ENCODE measurements at places on chromosomes 12 and 14. TPM values are rescaled to one million over a fixed set of nuclear protein-coding genes. Genes with fewer than 3 reads are reported as not detected.

Gene FOXG1
- total RNA-seq = not detected

Gene C3AR1
- 1.5 TPM for total RNA-seq

Gene PMCH
- not detected for total RNA-seq

Gene FAM181A
- total RNA-seq = not detected

Gene DDHD1
- total RNA-seq = 36.5 TPM

Gene MGST1
- total RNA-seq = 0.94 TPM

Gene VCPKMT
- total RNA-seq = 19.4 TPM

Gene NR1H4
- total RNA-seq = not detected

Gene ALG10
- total RNA-seq = 17.0 TPM

Gene IL26
- 0.84 TPM for total RNA-seq

Gene TTC7B
- 5.0 TPM for total RNA-seq

Gene GLT8D2
- total RNA-seq = not detected

Gene LUM
- total RNA-seq = 0.32 TPM

DNA sequence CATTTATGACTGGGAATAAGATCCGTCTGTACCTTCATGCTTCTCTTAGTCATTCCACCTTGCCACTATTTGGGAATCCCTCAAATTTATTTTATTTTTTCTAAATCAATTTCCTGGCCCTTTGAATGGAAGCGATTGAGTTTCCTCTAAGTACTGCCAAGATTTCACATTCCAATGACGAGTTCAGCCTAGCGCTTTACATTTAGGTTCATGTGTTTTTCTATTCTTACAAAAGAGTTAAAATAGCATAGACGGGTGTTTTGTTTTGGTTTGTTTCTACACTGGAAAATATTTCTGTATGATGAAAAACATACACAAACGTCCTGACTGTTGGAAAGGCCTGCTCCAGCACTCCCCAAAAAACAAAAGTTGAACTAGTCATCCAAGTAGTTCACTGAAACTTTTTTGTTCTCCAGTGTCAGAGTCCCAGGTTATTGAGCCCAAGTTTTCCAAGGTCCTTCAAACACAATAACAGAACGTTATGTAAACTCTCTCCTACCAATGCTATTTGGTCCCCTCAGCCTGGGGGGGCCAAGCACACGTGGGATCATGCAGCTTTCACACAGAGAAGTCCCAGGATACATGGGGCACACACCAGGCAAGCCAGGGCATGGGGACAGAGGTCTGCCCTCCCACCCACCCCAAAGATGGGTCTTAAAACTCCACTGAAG, 74.8 kb upstream of the FOXN3 start:
- DNase-seq = no peak

GRCh38 chr14:23727566-23728335, 91.6 kb downstream of the DHRS2 start:
- DNase-seq = no peak

- no peak for DNase-seq
Measured at GRCh38 chr14:75191100-75191499, 14.7 kb upstream of the TMED10 start.

- DNase-seq = no peak
Measured at GRCh38 chr14:49992901-49993339, 100.0 kb downstream of the ARF6 start.

DNA sequence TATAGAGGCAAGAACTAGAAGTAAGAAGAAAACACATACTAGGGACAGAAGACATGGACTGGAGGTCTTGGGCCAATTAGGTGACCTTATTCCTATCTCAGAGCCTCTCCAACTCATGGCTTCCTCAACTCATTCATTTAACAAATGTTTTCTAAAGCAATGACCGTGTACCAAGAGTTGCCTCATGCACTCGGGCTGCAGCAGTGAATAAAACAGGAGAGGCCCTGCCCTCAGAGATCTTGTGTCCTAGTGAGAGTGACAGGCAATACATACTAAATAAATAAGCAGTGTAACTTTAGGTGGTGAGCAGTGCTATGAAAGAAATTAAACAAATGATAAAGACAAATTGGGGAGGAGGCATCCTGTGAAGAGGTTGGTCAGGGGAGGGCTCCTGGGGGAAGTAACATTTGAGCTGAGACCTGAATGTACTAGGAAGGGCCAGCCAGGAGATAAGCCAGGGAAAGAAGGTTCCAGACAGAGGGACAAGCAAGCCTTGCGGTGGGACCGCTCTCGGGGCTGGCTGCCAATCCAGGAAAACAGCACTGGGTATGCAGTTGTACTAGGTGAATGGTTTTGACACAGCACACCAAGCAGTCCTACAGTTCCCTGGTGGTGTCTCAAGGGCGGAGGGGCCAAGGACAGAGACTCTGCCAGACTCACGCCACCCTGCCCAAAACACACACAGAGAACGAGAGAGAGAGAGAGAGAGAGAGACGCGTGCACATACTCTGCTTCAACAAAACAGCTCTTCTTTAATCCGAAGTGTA, 1.3 kb downstream of the NINJ2 start:
- DNase-seq = no peak

GRCh38 chr12:54937376-54937775, 47.2 kb downstream of the TESPA1 start:
- DNase-seq = no peak

GRCh38 chr12:9906873-9907272, 25.3 kb downstream of the CLEC2A start:
- DNase-seq = peak; percentile 30

DNA sequence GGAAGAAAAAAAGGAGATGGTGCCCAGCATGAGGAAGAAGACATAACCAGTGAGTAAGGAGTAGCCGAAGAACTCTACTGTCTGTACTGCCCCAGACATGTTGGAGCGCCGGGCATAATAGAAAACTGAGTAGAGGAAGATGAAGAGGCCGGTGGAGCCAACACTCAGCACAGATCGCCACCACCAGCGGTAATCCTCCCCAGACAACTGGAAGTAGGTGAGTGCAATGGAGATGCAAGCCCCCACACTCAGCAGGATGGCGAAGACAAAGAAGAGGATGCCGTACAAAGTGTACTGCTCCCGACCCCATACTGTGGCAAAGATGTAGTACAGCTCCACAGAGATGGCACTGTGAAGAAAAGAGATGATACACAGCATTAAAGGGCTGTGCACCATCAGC, 844 bp upstream of the IPO4 start:
- no peak for DNase-seq

GRCh38 chr12:114918535-114919233, 234.7 kb upstream of the TBX3 start:
- DNase-seq = no peak

GRCh38 chr12:119594772-119595445, 1.3 kb downstream of the TMEM233 start:
- DNase-seq = no peak

DNA sequence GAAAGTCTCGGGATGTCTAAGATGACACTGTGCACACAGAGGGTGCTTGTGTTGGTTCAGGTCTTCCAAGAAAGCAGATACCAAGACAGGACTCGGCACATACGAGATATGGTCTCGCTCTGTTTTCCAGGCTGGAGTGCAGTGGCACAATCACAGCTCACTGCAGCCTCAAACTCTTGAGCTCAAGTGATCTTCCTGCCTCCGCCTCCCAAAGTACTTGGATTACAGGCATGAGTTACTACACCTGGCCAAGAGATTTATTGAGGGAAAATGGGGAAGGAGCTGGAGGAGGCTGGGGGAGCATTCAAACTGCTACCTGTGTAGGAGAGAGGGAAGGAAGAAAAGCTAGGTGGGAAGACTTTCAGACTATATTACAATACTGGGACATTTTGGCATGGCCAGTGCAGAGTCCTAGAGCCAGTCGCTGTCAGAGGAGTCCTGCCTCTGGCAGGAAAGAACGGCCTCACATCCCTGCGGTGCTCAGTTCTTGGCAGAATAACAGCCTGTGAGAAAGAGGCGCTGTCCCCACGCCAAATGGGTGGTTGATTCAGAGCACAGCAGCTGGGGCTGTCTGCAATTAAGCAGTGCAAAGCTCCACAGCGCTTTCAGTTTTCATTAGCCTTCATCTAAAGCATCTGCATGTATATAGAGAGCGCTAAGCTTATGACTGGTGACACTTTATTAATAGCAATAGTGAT, 18.3 kb downstream of the SLC17A8 start:
- no peak for DNase-seq

DNA sequence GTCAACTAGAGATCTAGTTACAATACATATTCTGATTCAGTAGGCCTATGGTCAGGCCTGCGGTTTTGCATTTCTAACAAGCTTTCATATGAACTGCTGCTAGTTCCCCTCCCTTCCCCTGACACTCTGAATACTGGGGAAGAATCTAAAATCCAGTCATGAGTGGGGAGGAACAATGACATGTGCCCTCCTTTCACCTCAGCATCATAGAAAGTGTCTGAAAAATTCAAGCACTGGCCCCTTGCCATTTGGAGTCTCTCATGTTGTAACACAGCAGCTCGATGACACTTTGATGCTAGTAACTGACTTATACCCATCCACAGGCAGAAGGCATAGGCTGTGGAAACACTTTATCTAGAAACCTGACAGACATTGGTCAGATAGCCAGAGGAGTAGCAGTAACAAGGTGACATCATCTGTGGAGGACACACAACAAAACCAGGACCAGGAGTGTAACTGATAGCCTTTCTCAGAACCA, 161.9 kb upstream of the RASSF8 start:
- DNase-seq = no peak

DNA sequence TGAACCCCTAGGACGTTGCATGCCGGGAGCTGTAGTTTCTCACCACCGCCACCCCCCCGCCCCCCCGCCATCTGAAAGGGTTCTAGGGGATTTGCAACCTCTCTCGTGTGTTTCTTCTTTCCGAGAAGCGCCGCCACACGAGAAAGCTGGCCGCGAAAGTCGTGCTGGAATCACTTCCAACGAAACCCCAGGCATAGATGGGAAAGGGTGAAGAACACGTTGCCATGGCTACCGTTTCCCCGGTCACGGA, 501 bp upstream of the HSP90B1 start:
- no peak for DNase-seq

DNA sequence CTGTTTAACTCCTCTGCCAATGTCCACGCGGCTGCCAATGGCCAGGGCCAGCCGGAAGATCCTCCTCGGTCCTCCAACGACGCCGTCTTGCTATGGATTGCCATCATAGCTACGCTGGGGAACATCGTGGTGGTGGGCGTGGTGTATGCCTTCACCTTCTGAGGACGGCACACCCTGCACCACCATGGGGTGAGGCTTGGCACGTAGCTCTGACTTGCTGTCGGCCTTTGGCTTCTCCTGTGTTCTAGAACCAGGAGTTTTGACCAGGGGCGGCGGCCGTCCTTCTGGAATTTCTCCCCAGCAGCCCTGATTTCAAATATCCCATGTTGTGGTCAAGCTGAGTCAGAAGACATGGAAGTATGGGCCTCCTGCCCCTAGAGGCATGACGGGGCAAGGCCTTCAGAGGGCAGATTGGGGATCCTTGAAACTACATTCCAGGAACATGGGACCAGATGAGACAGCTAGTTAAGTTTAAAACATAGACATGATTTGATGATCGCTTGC, 47.5 kb downstream of the C14orf132 start:
- no peak for DNase-seq

GRCh38 chr14:91149462-91149861, 35.6 kb downstream of the DGLUCY start:
- DNase-seq = no peak

DNA sequence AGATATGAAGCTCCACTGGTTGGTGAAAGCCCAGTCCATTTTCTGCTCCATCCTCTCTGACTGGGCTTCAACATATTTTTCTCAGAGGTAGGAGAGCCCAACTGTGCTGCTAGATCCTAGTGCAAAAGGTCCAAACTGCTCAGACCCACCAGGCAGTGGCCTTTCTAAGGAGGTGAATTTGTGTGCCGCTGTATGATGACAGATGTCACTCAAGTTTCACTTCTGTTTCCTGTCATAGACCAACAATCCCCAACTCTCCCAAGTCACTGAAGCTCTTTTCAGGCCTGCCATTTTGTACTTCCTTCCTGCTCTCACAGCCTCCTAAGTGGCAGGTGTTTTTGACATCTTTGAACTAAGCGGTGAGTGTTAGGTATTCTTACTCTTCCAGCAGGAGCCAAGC, 16.4 kb upstream of the RNASE4 start:
- DNase-seq = no peak

GRCh38 chr12:19546611-19547162, 107.4 kb downstream of the AEBP2 start:
- no peak for DNase-seq
